T-helper 1 cell (primary cell): ENCODE measurements at places on chromosomes 6 and 20.

DNA sequence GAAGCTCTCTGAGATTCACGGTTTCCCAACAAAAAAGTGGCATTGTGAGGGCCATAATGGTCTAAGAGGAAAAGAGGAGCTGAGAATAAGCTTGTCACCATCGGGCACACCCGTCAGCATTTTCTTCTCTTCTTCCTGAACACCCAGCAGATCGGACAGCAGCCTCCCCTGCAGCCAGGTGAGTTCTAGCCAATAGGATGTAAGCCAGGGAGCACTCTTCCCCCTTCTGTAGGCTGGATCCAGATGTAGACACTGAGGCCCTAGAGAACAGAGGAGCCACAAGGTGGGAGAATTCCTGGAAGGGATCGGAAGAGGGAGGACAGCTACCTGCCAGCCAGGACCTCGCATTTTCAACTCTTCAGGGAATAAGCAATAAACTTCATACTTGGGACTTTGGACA lies 228.0 kb downstream of the SYNDIG1 start:
- no peak for DNase-seq

DNA sequence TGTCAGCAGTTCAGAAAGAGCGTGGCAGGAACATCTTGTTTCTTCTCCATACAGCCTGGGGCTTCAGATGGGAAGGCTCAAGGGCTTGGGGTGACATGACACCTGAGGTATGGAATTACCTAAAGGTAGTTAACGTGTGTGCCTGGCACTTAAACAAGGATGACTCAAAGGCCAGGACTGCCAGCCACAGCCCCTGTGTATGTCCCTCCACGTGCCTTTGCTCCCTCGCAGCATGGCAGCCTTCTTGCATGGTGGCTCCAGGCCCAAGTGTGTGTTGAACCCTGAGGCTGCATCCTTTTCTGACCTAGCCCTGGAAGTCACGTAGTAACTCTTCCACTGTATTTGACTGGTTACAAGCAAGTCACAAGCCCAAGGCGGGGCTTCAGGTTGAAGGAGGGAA lies 33.6 kb upstream of the MYL9 start:
- DNase-seq: no peak

DNA sequence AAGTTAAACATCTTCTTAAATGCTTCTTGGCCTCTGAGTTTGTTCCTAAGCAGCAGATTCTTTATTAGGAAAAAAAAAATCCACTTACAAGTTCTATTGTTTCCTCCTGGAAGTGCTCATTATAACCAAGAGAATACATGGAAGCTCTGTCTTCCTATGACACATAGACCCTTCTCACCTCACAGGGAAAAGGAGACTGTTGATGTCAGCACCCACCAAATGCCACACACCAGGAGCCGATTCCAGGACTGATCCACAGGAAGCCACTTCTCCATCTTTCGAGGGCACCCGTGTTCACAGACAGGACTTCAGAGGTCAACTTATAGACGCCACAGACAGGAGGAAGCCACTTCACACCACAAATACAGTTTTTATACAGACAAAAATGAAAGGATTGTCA lies 13.4 kb upstream of the BNIP5 start:
- DNase-seq: no peak

DNA sequence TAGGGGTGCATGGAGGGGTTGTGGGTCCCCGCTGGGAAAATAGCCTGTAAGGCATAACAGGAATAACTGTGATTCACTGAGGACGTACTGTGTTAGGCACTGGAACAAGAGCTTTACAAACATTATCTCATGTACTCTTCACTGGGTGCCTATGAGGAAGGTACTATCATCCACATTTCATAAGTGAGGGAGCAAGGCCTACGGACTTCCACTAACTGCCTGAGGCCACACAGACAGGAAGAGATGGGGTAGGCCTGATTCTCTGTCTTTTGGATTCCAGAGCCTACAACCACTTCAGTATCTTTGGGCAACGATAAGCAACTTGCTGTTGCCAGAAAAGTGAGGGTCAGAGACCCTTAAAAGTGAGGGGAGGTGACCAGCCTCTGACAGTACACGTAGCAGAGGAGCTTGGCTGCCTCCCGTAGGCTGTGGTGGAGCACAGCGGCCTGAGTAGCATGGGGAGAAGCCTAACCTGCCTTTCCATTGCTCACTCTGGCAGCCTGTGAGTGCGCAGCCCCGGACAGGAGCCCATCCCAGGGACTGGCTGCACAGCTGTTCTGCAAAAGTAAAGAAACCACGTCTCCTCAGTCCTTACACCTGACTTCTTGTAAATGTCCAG lies 30.4 kb downstream of the PSMB1 start:
- DNase-seq: no peak

GRCh38 chr6:108807928-108808327 lies 40.3 kb upstream of the ARMC2 start:
- no peak for DNase-seq

DNA sequence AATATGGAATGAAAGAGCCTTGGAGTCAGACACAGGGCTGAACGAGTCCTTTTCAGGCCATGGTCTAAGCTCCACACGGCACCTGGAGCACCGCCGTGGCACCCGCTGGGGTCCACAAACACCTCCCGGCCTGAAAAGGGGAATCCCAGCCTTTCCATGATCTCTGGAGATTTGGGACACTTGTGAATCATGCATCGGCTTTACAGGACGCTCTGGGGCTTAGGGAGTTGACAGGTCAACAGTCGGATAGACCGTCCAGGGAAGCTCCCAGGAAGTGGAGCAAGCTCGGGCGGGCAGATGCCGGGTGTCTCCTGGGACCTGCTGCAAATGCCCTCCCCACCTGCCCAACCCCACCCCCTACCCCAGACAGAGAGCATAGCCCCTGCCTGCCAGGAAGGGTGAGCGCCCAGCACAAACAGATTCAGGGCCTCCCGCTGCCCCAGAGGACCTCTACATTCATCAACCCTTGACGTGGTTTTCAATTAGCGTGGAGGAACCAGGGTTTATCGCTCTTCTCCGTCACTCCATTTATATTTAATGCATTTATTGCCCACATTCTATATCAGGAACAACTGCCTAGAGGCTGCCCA lies 53.6 kb downstream of the YTHDF1 start:
- DNase-seq: no peak

DNA sequence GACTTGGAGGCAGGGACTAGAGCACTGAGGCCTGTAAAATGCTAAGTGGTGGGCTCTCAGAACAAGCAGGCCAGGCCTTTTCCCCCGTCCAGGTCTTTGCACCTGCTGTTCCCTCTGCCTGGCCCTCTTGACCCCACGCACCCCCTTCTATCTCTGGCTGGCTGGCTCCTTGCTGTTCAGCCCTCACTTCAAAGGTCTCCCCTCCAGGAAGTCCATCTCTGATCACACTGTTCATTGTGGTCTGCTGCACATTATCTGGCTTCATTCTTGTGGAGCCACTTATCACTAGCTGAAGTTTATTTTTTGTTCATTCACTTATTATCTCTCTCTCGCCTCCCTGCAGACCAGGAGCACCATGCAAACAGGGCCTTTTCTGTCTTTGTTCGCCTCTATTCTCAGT lies 24.5 kb downstream of the SLC13A3 start:
- no peak for DNase-seq

- no peak for DNase-seq
Observed at GRCh38 chr20:61516346-61517208, 264.5 kb downstream of the CDH4 start.

- DNase-seq: no peak
Observed at GRCh38 chr6:111580401-111580800, 25.3 kb downstream of the TRAF3IP2 start.

DNA sequence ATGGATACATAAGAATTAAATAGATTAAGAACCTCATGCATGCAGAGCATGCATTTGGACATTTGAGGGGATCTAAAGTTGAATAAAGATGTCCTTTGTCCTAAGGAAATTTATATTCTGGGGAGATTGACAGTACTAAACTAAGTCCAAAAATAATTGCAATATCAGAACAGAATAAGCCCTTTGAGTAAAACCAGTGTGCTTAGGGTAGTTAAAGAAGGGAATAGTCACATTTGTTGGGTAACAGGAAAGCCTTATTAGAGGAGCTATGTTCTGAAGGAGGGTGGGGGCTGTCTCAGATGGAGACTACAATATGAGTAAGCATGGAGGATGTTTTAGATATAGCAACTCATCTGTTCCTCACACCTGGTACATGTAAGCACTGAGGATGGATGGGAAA lies 35.8 kb downstream of the CDC5L start:
- no peak for DNase-seq

DNA sequence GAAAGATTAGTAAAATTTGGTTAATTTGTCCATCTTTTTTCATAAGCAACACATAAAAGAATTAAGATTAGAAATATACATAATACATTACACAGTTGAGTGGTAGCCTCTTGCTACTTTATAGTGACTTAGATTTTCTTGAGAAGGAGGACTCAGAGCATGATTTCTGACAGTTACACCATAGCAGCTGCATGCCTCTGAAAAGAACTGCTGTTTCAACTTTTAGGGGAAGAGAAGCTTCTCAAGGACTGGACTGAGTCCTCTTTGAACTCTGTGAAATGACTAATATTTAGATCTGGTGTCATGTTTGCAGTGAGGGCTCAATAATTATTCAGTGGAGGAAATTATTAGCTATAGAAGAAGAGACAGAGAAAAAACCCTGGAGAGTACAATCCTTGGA lies 272.5 kb downstream of the BTBD9 start:
- DNase-seq: no peak

DNA sequence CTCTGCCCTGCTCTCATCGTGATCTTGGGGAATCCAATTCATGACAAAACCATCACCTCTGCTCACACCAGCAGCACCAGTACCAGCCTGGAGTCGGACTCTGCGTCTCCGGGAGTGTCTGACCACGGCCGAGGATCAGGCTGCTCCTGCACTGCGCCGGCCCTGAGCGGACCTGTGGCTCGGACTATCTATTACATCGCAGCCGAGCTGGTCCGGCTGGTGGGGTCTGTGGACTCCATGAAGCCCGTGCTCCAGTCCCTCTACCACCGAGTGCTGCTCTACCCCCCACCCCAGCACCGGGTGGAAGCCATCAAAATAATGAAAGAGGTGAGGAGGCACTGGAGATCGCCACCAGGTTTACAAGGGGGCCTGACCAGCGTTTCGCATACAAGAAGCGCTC lies 37.2 kb upstream of the PBOV1 start:
- DNase-seq: no peak

- DNase-seq: no peak
Observed at GRCh38 chr6:87832025-87832825, 130.2 kb upstream of the AKIRIN2 start.

GRCh38 chr6:100538086-100538485 lies 73.4 kb upstream of the SIM1 start:
- no peak for DNase-seq

GRCh38 chr20:11355345-11355744 lies 562.3 kb upstream of the BTBD3 start:
- no peak for DNase-seq

GRCh38 chr6:35088281-35089215 lies 52.6 kb downstream of the TCP11 start:
- no peak for DNase-seq

- DNase-seq: no peak
Observed at GRCh38 chr6:81886157-81886556, 133.7 kb upstream of the TENT5A start.

DNA sequence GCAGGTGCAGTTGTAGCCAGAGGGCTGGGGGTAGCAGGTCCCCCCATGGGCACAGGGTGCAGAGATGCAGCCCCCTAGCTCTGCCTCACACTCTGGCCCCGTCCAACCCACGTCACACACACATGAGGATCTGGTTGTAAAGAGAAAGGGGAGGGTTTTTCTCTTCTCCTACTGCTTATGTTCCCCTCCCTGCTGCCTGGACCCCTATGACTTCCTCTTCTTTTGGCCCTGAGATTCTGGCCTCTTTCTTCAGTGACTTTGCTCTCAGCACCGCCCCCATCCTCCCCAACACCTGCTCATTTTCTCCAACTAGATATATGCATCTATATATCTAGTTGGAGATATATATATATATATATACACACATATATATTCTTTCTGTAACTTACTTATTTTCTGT lies 9.7 kb downstream of the NOTCH4 start:
- no peak for DNase-seq

GRCh38 chr6:41160933-41161332 lies 2.0 kb downstream of the TREM2 start:
- no peak for DNase-seq

DNA sequence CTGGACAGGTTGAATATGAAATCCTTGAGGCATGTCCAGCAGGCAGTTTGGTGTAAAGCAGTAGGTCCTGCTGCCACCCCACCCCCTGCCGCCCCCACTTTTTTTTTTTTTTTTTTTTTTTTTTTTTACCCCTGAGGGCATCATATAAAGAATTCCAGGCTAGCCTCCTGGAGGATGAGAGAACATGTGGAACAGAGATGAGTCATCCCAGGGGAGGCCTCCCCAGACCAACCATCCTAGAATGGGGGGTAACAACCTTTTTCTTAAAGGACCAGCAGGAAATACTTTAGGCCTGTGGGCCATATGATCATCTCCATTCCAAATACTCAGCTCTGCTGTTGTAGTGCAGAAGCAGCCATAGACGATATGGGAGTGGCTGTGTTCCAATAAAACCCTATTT lies 170.9 kb downstream of the GJA10 start:
- no peak for DNase-seq

DNA sequence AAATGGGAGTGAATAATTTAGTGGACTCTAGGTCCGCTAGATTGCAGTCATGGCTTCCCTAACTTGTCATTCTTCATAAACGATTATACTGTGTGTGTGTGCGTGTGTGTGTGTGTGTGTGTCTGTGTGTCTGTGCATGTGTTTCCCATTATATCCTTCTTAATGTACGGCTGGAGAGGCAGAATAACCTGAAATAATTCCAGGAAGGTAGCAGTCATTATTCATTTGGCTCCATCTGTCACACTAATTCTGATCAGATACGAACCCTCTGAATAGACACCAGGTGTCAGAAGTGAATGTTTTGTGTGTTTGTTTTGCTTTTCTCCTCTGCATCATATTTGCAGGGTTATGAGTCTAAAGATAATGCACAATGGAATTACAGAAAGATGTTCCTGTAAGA lies 372.9 kb downstream of the DOK5 start:
- DNase-seq: no peak

DNA sequence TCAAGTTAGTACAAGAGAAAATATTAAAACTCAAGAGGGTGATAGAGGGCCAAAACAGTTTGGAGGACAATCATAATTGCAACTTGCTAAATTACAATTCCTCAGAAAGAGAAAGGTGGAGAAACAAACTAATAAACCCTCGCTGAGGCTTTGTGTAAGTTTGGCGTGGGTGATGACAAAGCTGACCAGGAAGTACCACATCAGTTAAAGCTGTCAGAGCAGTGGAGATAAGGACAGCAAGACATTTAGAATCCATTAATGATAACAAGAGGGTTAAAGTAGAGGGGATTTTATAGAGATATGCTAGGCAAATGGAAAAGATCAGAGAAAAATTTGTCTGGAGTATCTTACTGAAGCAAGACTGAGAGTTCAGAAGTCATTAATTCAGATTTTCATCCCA lies 334.4 kb downstream of the TFAP2B start:
- no peak for DNase-seq

DNA sequence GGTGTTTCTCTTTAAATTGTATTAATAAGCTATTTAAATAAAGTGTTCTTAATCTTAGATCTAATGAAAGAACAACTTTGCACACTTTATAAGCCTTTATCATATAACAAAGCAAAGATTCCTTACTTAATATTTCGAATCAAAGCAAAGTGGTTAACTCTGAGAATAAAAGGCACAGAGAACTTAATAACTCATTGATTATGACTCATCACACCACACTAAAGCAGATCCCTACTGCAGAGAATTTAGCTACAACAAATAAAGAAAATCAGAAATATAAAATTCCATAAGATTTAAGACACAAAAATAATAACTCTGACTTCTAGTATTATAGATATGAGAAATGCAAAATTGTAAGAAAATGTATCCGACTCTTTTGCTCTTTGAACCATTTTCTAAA lies 135.6 kb upstream of the RUNX2 start:
- DNase-seq: no peak
